EL (cell line): ENCODE measurements at places on chromosomes 4 and X.
A peak's percentile ranks its signal among the peaks of the same experiment; 100 is the strongest.

GRCh38 chr4:163284304-163284703 is 48.1 kb downstream of the NPY1R start:
- DNase-seq = no peak

DNA sequence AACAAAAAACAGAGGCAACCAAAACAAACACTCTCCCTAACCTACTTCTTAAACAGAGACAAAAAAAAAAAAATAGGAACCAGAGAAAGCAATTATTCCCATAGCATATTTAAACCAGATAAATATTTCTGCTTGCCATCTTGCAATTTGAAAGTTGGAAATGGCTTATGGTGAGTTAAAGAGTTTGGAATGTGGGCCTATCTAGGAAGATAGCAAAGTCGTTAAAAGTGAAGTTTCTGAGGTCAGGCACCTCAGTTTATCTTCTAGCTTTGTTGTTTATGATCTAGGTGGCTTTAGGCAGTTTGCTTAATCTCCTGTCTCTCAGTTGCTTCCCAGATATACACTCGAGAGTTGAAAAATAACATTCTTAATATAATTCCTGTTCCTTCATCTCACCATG is 284.2 kb downstream of the KCNIP4 start:
- no peak for DNase-seq

GRCh38 chr4:20462426-20463175 is 210.9 kb downstream of the SLIT2 start:
- DNase-seq = peak; percentile 24

DNA sequence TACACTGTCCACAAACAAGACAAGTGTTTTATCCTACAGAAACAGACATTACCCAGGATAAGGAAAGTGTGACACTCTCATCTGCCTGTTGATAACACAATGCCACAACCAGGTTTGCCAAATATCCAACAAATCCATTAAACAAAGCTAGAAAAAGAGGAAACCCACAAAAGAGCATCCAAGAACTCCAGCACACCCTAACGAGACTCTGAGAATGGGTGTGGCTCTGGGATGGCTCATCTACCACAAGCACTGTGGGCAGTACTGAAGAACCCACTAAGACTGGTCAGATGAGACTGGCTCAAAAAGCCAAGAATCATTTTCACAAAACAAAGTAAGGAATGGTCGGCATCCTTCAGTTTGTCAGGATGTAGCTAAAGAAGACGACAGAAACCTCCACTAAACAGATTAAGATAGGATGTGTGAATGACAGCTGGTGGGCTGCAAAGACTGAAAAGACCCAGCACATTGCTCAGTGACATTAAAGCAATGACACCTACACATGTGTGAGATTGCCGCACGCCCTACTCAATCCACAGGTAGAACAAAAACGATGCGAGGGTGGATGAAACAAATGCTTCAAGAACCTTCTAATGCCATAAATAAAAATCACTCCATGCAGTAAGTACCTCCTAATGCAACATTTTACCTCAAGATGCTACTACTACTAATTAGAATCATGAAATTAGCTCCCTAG is 14.7 kb downstream of the ATP8A1 start:
- no peak for DNase-seq

- DNase-seq = peak; percentile 94
Measured at GRCh38 chr4:140153718-140154571, at the start of gene MAML3. Gene MAML3, minus strand, starts transcription at chr4:140154184. Its CDS starts 857 bp downstream, at chr4:140153327.
